Esophagus muscularis mucosa (tissue), 4 donors: ENCODE measurements at places on chromosomes 13 and 19. TPM values are rescaled to one million over a fixed set of nuclear protein-coding genes. Genes with fewer than 3 reads are reported as not detected.

DNA sequence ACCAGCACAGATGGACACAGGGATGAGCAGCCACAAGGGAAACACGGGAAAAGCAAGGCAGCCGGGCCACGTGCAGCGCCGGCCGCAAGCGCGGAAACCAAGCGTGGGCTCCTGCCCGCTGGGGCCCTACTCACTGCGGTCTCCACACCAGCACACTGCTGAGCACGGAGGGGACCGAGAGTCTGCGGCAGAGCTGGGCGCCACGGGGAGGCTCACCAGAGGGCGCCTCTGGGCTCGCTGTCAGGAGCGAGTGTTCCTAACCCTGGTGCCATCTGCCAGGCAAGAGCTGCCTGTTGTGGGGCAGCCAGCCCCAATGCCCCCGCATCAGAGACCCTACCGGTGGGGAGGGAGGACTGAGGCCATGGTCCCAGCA is 26.5 kb downstream of the MPND start:
- H3K27me3 ChIP-seq = no peaks in the 10 kb centered on the region
- H3K36me3 ChIP-seq = peaks cover 21% of the 10 kb centered on the region
- no peak for DNase-seq
- H3K4me3 ChIP-seq = peak overlapping the region; percentile 26
- peaks cover 77% of the 10 kb centered on the region for H3K4me1 ChIP-seq

GRCh38 chr13:39881383-39881782 is 225.9 kb downstream of the COG6 start:
- H3K4me1 ChIP-seq = peaks cover 20% of the 10 kb centered on the region
- no peak overlapping the region for H3K27ac ChIP-seq
- no peak overlapping the region for H3K4me3 ChIP-seq
- no peaks in the 10 kb centered on the region for H3K36me3 ChIP-seq
- no peak for DNase-seq
- no peaks in the 10 kb centered on the region for H3K27me3 ChIP-seq

- no peak overlapping the region for H3K27ac ChIP-seq
- peaks cover under 1% of the 10 kb centered on the region for H3K4me1 ChIP-seq
- H3K27me3 ChIP-seq = no peaks in the 10 kb centered on the region
- no peaks in the 10 kb centered on the region for H3K36me3 ChIP-seq
These were observed 333.2 kb downstream of the FOXO1 start for GRCh38 chr13:40333226-40333625.

GRCh38 chr13:87669379-87669978 is 1.7 kb upstream of the SLITRK5 start:
- H3K36me3 ChIP-seq = no peaks in the 10 kb centered on the region
- H3K27ac ChIP-seq = no peak overlapping the region
- no peak for DNase-seq
- H3K4me3 ChIP-seq = no peak overlapping the region
- peaks cover 49% of the 10 kb centered on the region for H3K27me3 ChIP-seq

DNA sequence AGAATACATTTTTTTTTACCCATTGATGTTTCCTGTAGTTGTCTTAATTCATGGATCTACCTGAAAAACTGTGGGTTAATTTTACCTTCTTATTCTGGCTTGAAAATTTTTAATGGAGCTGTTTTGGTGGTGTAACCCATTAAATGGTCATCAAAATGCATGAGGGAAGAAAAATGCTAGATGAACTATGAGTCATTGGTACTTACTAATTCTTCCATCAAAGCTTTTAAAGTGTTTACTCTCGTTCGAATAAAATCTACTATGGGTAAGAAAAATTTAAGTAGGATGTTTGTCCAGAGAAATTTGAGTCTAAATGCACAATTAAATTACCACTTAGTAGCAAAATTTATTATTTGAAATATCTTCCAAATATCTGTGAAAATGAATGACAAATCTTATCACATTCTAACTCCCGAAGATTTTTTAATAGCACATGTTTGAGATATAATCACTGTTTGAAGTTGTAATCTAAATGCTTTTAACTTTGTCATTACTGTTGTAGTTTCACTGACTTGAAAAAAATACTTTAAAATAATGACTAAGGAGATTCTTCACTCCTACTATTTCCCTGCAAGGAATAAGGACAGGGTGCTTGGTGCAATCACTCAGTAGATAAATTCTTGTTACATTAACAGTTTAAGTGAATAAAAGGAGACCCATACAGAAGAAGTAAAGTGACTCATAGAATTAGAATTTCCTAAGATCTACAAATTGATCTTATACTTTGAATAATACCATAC is 437.7 kb downstream of the IRS2 start:
- no peak for DNase-seq
- H3K27me3 ChIP-seq = no peaks in the 10 kb centered on the region
- peaks cover 5% of the 10 kb centered on the region for H3K4me1 ChIP-seq
- H3K4me3 ChIP-seq = no peak overlapping the region
- H3K27ac ChIP-seq = no peak overlapping the region

DNA sequence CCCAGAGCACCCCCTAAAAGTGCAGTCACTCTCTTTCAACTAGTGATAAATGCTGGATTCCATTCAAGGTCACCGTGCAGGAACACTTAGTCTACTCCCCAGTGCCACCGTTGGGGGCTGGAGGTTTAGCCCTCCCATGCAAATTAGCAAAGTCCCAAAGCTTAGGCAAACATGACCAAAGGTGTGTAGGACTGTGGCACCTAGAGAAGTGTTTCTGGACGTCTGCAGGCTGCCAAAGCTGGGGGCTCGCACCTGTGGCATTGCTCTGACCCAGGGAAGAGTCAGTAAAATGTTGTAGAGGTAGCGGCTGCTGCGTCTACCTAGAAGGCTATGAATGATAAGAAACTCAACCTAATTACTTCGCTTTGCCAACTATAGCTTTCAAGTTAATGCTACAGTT is 13.9 kb downstream of the COL4A1 start:
- H3K27me3 ChIP-seq = no peaks in the 10 kb centered on the region
- no peak for DNase-seq
- H3K27ac ChIP-seq = peak overlapping the region; percentile 59
- peaks cover 94% of the 10 kb centered on the region for H3K4me1 ChIP-seq
- H3K4me3 ChIP-seq = no peak overlapping the region
- H3K36me3 ChIP-seq = peaks cover 8% of the 10 kb centered on the region

DNA sequence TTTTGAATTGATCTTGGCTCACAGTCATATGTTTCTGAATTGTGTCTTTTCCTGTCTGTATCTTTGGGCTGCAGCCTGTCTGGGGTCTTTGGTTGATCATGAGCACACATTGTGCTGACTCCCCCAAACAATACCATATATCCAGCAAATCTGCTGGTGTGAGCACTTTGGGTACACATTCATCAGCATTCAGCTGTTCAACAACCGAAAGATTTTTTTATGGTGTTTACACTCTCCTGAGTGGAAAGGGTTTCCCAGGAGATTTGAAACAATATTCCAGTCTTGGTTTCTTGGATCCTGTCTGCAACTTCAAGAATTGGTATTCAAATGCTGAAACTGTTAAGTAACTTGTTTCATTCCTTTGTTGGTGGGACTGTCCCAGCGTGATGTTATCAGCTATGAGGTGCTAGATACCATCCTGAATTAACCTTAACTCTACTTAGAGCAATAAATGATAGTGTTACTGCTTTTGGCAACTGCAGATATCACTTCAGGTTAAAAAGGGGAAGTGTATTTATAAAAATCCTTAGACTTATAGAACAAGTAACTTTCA is 78.4 kb upstream of the DIAPH3 start:
- no peaks in the 10 kb centered on the region for H3K4me1 ChIP-seq
- no peaks in the 10 kb centered on the region for H3K36me3 ChIP-seq
- H3K27ac ChIP-seq = no peak overlapping the region
- no peaks in the 10 kb centered on the region for H3K27me3 ChIP-seq
- DNase-seq = no peak

GRCh38 chr19:51101171-51101865 is 6.9 kb downstream of the CTU1 start:
- no peaks in the 10 kb centered on the region for H3K27me3 ChIP-seq
- peaks cover 53% of the 10 kb centered on the region for H3K4me1 ChIP-seq
- DNase-seq = no peak
- no peak overlapping the region for H3K27ac ChIP-seq

GRCh38 chr13:58165617-58166016 is 534.1 kb downstream of the PCDH17 start:
- no peak overlapping the region for H3K27ac ChIP-seq
- no peaks in the 10 kb centered on the region for H3K4me1 ChIP-seq
- no peak overlapping the region for H3K4me3 ChIP-seq

DNA sequence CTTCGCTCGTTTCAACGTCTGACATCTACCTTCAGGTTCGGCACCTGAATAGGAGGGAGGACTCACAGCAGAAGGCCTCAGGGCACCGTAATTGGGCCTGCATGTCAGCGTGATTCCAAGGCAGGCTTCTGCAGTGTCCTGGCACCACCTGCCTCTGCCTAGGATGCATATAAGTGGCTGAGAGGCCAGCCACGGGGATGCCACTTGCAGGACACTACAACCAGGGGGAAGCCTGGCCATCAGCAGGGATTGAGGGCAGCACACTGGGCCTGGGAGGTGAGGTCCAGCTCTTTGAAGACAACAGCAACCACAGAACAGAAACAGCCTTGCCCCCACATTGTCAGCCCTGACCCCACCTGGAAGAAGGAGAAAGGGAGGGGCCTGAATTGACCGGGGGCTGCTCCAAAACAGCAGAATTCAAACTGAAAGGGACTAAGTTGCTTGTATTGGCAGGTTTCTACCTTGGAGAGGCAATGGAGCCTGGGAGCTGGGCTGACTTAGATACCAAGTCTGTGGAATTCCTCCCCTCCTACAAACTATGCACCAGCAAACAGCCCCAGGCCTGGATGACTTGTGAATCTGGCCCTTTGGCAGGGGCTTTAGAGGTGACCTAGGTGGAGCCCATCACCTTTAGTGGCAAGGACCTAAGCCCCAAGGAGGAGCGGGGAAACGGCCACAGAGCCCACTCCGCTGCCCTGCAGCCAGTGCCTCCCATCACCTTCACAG is 34.1 kb upstream of the POMP start:
- DNase-seq = no peak
- H3K27ac ChIP-seq = no peak overlapping the region
- no peak overlapping the region for H3K4me3 ChIP-seq

GJA3 gene
- not detected for total RNA-seq

PSG4 gene
- not detected for total RNA-seq

FPR1 gene
- 38.9 TPM for total RNA-seq
